ENCODE measurements at places on chromosomes 1 and 21.

- DNase-seq = no peak
Measured at GRCh38 chr1:186496171-186496851, 35.4 kb upstream of the PDC start.

GRCh38 chr1:64357422-64357821 lies 112.5 kb upstream of the CACHD1 start:
- no peak for DNase-seq

DNA sequence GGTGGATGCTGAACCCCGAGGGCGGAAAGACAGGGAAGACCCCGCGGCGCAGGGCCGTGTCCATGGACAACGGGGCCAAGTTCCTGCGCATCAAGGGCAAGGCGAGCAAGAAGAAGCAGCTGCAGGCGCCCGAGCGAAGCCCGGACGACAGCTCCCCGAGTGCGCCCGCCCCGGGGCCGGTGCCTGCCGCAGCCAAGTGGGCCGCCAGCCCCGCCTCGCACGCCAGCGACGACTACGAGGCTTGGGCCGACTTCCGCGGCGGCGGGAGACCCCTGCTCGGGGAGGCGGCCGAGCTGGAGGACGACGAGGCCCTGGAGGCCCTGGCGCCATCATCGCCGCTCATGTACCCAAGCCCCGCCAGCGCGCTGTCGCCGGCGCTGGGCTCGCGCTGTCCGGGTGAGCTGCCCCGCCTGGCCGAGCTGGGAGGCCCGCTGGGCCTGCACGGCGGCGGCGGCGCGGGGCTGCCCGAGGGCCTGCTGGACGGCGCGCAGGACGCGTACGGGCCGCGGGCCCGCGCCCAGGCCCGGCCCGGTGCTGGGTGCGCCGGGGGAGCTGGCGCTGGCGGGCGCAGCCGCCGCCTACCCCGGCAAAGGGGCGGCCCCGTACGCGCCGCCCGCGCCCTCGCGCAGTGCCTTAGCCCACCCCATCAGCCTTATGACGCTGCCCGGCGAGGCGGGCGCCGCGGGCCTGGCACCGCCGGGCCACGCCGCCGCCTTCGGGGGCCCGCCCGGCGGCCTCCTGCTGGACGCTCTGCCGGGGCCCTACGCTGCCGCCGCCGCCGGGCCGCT lies 20.7 kb downstream of the FOXO6 start:
- no peak for DNase-seq

- DNase-seq = no peak
Measured at GRCh38 chr21:37214952-37215351, 52.2 kb downstream of the VPS26C start.

DNA sequence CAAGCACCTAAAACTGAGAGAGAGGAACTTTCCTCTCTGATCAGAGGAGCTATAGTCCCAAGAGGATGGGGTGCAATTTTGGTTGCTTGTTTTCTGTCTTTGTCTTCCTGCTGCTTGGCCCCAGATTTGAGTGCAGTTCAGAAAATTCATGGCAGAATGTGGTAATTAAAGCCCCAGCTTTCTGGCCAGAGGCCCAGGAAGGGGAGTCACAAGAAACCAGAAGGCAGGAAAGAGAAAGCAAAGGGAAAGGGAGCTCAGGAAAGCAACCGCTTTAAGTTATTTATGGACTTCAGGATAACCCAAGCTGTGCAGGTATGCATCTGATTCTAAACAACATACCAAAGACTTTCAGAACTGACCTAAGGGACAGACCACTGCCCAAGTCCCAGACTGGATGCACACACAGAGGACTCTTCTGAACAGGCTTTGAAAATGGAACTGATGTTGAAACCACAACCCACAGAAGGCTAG lies 88.8 kb downstream of the ST3GAL3 start:
- no peak for DNase-seq

- peak; percentile 87 for DNase-seq
Measured at GRCh38 chr1:50976111-50976889, 6.3 kb downstream of the CDKN2C start.

GRCh38 chr1:223364685-223365382 lies 858 bp upstream of the SUSD4 start:
- peak; percentile 48 for DNase-seq
